ENCODE measurements at places on chromosomes 2 and 18.

DNA sequence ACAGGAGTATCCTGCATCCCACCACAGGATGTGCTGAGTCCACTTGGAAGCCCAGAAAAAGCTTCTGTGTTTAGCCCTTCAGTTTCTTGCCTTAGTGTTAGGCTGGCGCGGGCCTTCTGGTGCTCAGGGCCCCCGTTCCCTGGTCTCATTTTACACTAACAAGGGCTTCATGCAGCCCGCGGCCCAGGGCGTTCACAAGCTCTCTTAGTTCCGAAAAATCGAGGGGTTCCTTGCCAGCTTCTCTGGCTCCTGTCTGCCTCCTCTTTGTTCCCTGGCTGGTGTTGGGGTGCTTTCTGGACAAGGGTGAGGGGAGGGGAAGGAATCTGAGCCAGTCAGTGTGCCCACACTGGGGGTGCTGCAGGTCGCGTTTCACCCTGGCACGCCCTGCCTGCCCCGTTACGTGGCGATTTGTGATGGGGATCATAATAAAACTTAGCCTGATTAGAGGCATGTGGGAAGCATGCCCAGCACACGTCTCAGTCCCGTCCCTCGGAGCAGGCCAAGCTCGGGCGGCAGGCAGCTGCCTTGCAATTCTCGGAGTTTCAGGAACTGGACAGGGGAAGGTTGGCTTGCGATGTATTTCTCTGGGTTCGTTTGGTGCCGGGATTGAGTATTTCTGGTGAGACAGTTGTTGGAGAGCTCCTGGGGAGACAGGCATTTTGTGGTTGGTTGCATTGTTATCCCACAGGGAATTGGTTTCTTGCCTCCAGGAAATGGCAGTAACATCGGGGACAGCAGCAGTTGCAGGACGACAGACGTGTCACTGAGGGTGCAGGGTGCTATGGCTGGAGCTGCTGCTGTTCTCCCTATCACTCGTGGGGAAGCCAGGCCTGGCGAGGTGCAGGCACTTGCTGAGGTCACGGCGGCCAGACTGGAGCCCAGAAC, 22.9 kb downstream of the SH3BP4 start:
- peak; percentile 69 for DNase-seq

DNA sequence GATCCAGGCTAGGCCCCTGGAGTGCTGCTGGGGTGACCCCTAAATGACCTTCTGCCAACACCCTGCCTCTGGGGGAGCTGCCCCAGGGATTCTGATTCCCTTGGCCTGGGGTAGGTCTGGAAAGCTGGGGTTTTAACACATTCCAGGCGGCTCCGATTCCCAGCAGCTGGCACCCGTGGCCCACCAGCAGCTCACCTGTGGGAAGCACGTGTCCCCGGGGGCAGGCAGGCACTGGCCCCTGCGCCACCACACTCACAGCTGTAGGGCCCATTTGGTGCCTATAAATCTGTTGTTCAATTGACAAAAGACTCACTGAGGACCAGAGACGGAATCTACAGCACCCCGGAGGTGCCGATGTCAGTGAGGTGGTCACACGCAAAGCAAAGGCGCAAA, 4.1 kb upstream of the KLHL30 start:
- DNase-seq = no peak

DNA sequence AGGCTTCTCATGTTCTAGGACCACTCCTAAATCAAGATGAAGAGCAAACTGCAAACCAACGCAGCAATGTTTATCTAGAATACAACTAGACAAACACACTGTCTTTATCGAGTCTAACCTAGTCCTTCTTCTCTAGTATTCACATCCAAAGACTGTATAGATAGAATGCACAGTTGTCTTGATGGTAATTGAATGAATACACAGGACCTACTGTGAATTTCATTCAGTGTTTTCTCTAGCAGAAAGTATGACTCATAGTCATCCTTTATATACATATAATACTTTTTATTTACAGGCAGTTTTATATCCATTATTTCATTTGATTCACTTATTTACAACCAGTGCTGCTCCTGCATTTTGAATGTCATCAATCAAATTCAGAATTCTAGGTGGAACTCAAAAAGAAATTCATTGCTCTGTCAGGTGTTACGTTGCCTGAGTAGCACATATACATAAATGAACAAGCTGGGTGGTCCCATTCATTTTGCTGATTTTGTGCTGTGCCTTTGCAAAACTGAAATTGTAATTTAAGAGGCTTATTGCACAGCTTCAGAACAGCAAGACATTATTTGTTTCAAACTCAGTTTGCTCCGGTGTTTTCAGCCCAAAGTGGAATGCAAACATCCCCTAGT, 374.8 kb downstream of the EPHA4 start:
- DNase-seq = no peak

DNA sequence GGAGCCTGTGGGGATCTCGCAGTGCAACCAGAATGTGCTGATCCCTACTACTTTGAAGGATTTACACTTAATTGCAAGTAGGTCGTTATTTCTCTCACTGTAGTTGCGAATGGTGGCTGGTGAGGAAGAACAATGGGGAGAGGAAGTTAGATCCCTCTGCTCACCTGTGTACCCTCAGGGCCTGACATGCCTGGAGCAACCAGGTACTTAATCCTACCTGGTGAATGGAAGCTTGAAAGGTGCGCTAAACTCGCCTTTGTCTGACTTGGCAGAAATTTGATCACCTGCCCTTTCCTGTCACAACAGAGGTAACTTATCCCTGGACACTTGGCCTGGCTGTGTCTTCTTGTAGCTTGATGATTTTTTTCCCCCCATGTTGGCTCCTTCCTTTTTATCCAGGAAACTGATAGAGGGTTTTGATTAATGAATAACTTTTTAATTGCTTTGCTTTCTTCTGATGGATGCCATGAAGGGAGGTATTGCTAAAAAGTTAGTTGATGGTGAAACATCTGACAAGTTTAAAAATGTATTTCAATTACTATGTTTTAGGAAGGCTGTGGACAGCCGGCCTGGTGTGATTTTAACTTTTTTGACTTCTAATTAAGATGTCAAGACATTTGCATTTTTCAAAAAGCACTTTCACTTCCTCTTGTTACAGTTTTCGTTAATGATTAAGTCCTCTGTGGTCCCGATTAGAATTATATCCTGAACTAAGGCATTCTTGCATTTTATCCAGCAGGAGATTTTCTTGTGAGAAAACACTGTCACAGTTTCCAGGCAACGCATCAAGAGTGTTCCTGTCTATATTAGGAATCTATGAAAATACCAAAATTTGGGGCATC, 9.2 kb downstream of the SGPP2 start:
- peak; percentile 71 for DNase-seq

- no peak for DNase-seq
These were observed 7.6 kb upstream of the BMP10 start for GRCh38 chr2:68878753-68879152.

- DNase-seq = no peak
These were observed 85.7 kb downstream of the PAX3 start for GRCh38 chr2:222213049-222213448.

- DNase-seq = no peak
These were observed 10.5 kb downstream of the IL1R2 start for GRCh38 chr2:102002228-102002627.

- DNase-seq = peak; percentile 74
These were observed 2.8 kb downstream of the DUSP2 start for GRCh38 chr2:96142217-96143113.

GRCh38 chr18:10062302-10063300, 148.8 kb downstream of the VAPA start:
- no peak for DNase-seq

DNA sequence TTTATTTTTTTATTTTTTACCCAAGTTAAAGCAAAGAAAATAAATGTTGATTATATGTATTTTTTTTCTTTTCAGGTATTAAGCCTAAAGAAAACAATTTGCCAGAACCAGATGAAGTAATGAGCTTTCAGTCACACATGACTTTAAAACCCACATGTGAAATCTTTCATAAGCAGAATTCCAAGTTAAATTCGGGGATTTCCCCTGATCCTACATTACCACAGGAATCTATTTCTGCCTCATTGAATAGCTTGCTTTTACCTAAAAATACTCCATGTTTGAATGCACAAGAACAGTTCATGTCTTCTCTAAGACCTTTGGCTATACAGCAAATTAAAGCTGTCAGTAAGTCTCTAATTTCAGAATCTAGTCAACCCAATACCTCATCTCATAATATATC, 26.6 kb downstream of the GEN1 start:
- no peak for DNase-seq

GRCh38 chr2:232341739-232342126, 36.8 kb upstream of the ALPP start:
- no peak for DNase-seq

- DNase-seq = no peak
These were observed 418.8 kb upstream of the SPHKAP start for GRCh38 chr2:228600265-228600664.
